ENCODE measurements at places on chromosomes 4 and X. TPM values are rescaled to one million over a fixed set of nuclear protein-coding genes. Genes with fewer than 3 reads are reported as not detected.

- H3K36me3 ChIP-seq: no peaks in the 10 kb centered on the region
- no peaks in the 10 kb centered on the region for H3K27me3 ChIP-seq
- H3K4me3 ChIP-seq: no peak overlapping the region
- no peak overlapping the region for H3K27ac ChIP-seq
- H3K4me1 ChIP-seq: peaks cover 4% of the 10 kb centered on the region
Observed at GRCh38 chrX:112820364-112821268, 20.0 kb downstream of the AMOT start.

DNA sequence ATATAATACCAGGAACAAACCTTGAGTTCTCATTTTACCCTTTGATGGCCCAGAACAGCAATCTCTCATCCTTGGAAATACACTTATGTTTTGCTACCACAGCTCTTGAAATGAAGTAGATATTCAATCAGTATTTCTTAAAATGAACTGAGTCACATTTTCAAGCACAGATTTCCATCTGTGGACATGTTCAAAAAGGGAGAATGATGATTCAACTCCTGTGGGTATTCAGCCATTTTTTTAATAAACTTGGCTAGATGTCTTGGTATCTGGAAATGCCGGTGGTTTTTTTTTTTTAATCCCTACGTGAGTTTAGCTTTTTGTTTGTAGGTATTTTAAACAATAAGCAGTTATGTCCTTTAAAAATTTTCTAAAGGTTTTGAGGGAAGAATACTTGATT, 64.2 kb upstream of the TRPC5OS start:
- no peak overlapping the region for H3K27ac ChIP-seq
- no peaks in the 10 kb centered on the region for H3K36me3 ChIP-seq
- no peak for DNase-seq
- no peaks in the 10 kb centered on the region for H3K4me1 ChIP-seq

- H3K27ac ChIP-seq: no peak overlapping the region
- no peak overlapping the region for H3K4me3 ChIP-seq
- H3K27me3 ChIP-seq: no peaks in the 10 kb centered on the region
- DNase-seq: no peak
- H3K4me1 ChIP-seq: no peaks in the 10 kb centered on the region
Observed at GRCh38 chr4:93303440-93303839, 525.1 kb upstream of the ATOH1 start.

DNA sequence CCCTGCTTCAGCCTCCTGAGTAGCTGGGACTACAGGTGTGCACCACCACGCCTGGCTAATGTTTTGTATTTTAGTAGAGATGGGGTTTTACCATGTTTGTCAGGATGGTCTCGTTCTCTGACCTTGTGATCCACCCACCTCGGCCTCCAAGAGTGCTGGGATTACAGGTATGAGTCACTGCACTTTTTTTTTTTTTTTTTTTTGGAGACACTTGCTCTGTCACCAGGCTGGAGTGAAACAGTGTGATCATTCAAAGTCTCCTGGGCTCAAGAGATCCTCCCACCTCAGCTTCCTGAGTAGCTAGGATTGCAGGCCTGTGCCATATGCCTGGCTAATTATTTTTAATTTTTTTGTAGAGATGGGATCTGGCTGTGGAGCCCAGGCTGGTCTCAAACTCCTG, 338.8 kb downstream of the PPP3CA start:
- no peaks in the 10 kb centered on the region for H3K36me3 ChIP-seq
- DNase-seq: no peak
- H3K27me3 ChIP-seq: peaks cover 4% of the 10 kb centered on the region
- H3K4me1 ChIP-seq: no peaks in the 10 kb centered on the region

GRCh38 chr4:157664726-157665125, 444.2 kb downstream of the GRIA2 start:
- H3K36me3 ChIP-seq: no peaks in the 10 kb centered on the region
- H3K27me3 ChIP-seq: no peaks in the 10 kb centered on the region
- H3K4me1 ChIP-seq: no peaks in the 10 kb centered on the region
- DNase-seq: no peak
- H3K4me3 ChIP-seq: no peak overlapping the region

DNA sequence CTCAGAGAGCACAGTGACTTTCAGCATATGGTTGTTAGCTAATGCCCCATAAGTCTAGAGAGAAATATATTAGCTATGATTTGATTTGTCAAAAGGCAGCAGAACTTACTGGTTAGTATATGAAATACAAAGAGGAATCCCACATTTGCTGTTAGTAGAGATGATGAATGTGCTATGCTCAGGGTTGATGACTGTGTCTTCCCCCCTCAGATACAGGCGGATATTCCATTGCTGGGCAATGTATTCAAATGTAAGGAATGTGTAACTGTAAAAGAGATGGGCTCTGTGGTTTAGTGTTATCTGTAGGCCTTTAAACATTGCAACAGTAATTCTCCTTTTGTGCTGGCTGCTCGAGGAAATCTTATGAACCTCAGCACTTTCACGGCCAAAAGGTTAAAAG, 528.9 kb upstream of the ARX start:
- no peaks in the 10 kb centered on the region for H3K4me1 ChIP-seq
- H3K4me3 ChIP-seq: no peak overlapping the region
- H3K27me3 ChIP-seq: no peaks in the 10 kb centered on the region
- H3K36me3 ChIP-seq: no peaks in the 10 kb centered on the region

DNA sequence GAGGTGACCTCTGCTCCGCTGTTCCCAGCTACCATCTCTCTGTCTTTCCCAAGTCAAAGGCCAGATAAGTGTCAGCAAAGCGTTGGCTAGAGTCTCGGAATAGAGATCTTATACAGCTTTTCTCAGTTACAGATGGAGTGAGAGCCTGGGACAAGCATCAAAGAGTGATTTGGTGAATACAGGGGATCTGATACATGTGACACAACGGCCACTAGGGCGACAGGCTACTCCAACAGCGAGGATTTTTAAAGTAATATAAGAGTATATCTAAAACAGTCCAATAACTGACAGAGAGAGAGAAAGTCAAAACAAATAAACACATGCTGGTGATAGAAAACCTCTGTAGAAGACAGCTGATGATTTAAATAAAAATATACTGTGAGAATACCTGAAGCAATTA, 433.1 kb upstream of the SMIM31 start:
- no peak overlapping the region for H3K4me3 ChIP-seq
- DNase-seq: no peak

DNA sequence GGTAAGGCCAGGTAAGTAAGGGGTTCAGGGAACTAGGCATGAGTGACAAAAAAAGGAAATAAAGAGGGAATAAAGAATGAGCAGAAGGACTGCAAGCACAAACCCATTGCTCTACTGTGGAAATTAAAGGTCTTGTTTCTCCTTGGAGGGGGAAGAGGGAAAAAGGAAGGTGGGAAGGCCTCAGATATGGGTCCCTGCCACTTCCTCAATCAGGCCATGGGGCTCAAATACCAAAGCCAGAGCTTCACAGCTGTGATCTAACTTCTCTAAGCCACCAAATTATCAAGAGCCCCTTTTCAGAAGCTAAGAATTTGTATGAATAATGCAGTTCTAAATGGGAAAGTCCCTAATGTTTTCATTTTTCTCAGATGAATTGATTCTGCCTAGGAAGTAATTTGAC, 4.7 kb downstream of the USP51 start:
- H3K27me3 ChIP-seq: no peaks in the 10 kb centered on the region
- H3K27ac ChIP-seq: no peak overlapping the region
- no peak for DNase-seq
- H3K4me3 ChIP-seq: no peak overlapping the region

The ODAM gene
- total RNA-seq: not detected

The SULT1E1 gene
- not detected for total RNA-seq

The GPR143 gene
- total RNA-seq: not detected

The SLC26A1 gene
- not detected for total RNA-seq

The FANCB gene
- 17.9 TPM for total RNA-seq

Measured in activated naive CD4-positive, alpha-beta T cell treated with anti-CD3 and anti-CD28 coated beads for 36 hours (primary cell).